ENCODE measurements at places on chromosomes 5 and 9.

DNA sequence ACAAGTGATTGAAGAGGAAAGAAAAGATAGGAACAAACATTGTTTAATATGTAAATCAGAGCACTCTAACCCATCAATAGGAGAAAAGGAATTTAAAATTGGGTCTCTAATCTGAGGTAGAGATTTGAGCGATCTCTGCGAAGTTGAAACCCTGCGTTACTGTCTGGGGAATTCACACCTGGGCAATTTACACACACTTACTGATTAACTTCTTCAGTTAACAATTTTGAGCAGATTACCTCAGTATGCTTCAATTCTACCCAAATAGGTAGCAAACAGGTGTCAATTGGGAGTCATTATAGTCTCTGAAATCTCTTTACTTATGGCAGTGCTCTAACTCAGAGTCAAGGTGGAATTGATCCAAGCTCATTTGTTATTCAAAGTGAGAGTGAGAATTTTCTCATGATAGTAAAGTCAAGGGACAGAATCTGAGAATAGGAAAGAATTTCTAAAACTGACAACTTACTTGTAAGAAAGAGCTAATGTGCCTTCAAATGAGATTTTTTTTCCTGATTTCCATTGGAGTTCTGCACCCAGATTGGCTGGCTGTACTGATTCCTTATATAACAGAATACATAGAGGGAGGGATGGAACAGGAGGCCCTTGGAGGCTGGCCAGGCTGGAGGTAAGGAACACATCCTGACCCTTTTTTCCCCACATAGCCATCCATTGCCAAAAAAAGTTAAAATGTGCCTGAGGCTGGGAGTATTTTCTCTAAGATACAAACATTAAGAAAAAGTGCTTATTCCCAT lies 27.1 kb upstream of the IFNA14 start:
- no peak for DNase-seq

DNA sequence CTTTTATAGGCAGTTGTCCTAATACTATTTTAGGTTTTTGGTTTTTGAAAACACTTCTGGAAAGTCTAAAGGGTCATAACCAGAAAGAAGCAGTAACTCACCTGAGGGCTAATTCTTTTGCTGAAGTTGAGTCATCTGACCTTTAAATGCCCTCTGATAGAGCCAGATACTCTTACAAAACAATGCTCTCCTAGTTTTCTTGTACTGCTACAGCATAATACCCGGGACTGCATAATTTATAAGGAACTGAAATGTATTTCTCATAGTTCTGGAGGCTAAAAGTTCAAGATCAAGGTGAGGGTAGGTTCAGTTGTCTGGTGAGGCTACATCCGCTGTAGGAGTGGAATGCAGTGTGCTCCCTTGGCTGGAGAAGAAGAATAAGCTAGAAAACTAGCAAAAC lies 670.3 kb downstream of the TLE4 start:
- no peak for DNase-seq

- no peak for DNase-seq
Measured at GRCh38 chr5:131854134-131854533, 57.3 kb upstream of the FNIP1 start.

DNA sequence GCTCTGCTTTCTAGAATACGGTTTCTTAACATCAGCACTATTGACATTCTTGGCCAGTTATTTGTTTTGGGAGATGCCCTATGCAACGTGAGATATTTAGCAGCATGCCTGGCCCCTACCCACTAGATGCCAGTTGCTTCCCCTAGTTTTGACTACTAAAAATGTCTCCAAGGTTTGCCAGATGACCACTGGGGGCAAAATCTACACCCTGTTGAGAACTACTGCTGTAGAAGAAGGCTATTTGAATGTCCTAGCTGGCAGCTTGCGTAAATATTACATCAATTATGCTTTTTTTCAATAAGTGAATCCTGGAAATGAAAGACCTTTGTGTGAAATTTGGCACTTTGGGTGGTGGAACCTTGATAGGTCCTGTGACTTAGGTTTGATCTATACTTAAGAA lies 5.0 kb downstream of the NCBP1 start:
- DNase-seq = no peak

DNA sequence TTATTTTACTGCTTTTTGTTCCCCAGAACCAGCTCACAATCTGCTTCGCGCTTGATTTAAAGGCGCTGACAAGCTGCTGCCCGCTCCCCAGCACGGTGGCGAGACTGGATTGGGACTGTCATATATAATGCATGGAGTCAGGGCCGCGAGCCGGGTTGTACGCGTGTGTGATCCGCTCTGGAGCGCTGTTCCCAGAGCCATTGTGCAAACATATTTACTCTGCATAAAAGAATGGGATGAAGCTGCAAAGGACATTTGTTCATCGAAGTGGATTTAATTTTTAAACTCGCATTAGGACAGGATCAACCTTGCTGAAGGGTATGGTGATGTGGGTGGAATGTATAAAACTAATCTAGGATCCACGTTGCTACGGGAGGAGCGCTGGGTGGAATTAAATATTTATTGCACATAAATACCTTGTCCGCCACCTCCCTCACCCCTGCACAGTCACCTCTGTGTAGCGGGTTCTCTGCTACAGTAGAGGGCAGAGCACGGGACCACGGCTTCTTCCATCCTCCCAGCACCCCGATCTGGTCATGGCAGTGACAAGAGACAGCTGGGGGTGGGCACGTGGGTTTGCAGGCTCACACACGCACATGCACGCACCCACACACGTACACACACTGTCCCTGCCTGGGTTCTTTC lies 18.1 kb upstream of the FCN1 start:
- DNase-seq = no peak

- DNase-seq = no peak
Measured at GRCh38 chr5:97243353-97243752, 60.3 kb upstream of the RIOK2 start.

DNA sequence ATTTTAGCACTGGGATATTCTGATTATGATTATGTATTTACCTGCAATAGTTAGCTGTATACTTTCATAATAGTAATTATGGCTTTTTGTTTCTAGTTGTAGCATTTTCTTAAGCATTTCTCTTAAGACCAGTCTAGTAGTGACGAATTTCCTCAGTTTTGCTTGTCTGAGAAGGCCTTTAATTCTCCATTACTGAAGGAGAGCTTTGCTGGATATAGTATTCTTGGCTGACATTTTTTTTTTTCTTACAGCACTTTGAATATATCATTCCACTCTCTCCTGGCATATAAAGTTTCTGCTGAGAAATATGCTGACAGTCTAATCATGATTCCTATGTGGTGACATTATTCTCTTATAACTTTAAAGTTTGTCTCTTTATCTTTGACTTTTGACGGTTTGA lies 181.1 kb upstream of the DMRTA1 start:
- DNase-seq = no peak

- peak; percentile 54 for DNase-seq
Measured at GRCh38 chr9:96217754-96218693, 84.0 kb downstream of the HSD17B3 start.

DNA sequence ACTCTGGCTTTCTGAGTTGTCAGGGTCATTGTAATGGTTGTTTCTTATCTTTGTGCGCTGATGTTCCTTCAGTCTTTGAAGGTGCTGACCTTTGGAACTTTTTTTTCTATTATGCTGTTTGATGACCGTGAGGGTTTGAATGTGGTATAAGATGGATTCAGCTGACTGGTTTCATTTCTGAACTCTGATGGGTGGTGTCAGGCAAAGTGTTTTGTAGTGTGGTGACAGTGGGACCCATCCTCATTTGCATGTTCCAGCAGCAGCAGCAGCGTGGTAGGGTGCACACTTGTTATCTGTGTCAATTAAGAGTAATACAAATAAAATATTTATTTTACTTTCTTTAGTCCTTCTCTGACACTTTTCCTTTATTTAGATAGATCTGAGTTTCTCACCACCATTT lies 227.7 kb upstream of the PRR16 start:
- DNase-seq = no peak

- peak; percentile 16 for DNase-seq
Measured at GRCh38 chr5:144313147-144313726, 142.6 kb downstream of the KCTD16 start.

- DNase-seq = no peak
Measured at GRCh38 chr9:18296702-18297055, 177.3 kb upstream of the ADAMTSL1 start.

DNA sequence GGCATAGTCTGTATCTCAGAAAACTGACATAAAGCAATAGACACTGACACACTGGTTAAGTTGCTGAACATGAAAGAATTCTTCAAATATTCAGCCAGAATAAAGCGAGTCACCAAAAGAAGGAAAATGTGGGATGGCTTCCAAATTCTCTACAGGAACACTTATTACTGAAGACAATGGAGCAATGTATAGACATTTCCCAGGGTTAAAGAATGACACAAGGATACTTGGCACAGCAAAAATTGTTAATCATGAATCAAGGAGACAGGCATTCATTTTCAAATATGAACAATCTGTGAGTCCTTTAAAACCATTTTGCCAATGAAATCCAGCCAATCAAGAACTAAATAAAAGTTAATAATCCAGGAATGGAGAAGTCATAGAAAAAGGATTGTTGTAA lies 92.5 kb downstream of the MTX3 start:
- no peak for DNase-seq

DNA sequence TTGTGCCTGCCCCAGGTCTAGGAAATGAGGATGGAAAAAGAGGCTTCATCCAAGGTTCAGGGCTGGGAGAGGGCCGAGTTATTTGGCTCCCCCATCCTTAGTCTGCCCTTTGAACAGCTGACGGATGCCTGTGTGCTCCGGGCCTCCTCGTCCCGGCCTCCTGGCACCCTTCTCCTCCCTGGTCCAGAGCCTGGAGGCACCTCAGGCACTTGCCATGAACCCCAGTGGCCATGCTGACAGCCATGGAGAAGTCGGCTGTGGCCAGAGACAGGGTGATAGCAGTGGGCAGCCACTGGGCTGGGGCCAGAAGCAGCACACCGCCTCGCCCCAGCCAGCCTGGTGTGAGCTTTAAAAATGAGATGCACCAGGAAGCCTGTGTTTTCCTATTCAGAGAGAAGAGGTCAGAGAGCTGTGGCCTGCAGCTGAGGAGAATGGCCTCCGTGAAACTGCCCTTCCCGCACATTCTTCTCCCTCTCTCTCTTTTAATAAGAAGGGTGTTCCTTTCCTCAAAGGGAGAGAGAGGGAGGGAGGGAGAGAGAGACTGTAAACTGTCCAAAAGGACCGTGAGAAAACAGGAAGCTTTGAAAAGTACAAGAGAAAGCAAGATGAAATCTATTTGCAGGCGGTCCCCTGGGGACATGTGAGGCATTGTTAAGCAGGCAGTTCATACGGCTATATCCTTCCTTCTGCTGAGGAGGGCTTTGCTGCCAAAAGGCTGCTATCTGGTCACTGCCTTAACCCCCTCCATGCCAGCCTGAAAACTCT lies 55.3 kb downstream of the ZNF366 start:
- no peak for DNase-seq

GRCh38 chr5:83401775-83402174 lies 69.8 kb upstream of the VCAN start:
- no peak for DNase-seq

DNA sequence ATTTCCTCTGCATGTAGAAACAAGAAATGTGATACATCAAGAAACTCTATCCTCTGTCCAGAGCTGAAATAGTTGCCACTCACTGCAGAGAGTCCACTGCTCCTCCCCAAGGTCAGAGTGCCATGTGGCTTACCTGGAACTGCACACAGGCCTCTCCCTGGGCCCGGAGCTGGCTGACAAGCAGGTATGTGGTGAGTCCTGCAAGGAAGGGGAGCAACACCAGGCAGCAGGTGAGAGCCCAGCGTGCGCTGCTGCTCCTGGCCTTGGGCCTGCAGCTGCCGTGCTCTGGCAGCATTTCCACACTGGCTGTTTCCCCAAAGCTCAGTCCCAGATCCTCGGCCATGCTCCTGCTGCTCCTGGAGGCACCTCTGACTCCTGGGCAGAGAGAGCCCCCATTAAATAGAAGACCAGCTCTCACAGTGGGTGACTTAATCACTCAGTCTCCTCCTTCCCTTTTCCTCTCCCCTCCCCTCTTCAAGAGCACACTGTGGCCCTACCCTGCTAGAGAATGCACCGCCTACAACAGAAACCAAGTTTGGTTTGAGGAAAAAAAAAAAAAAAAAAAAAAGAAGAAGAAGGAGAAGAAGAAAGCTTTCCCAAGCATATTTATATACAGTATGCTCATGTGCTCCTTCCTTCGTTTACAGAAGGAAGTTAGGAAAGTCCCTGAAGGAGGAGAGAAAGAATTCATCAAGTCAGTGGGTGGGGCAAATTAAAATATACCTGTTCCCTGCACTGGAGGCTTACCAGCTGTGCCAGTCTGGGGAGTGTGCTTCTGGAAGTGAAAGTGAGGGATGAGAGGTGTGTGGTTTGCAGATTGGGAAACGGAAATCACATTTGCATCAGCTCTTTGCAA lies at the start of gene TNFSF15:
Gene TNFSF15 (minus strand): TSS at position 370 of the 856 bp plus-strand sequence. CDS start 27 bp downstream, at position 343.
- DNase-seq = peak; percentile 41

DNA sequence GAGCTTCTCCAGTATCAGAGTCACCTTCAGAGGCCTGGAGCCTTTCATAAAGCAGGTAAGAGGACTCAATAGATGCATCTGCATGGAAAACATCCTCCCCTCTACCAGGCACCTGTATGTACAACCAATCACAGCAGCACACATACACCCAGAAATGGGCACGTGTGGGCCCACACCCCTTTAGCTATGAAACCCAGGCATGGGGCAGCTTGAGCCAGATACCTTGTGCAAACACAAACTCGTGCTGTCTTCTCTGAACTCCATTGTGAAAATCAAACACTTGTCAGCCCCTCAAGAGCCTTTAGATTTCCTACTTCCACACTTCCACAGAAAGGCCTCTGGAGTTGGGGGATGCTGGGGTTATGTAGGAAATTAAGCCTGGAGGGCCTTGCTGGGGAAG lies 1.1 kb upstream of the CSF2 start:
- DNase-seq = no peak

DNA sequence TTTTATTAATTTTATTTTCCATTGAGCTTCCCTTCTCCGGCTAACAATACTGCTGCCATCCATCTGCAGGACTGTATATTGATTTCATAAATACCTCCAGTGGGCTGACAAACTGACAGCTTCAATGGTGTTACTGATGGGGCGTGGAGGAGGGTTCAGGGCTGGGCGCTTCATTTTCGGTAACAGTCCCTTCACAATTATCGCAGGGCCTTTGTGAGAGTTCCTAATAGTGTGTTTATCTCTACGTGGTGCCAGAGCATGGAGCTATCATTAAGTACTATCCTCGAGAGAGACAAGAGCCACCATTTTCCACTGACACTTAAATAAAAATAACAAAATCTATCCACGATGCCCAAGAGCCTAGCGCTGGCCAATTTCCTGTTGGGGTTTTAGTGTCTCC lies 307.0 kb upstream of the PANK3 start:
- DNase-seq = peak; percentile 27

DNA sequence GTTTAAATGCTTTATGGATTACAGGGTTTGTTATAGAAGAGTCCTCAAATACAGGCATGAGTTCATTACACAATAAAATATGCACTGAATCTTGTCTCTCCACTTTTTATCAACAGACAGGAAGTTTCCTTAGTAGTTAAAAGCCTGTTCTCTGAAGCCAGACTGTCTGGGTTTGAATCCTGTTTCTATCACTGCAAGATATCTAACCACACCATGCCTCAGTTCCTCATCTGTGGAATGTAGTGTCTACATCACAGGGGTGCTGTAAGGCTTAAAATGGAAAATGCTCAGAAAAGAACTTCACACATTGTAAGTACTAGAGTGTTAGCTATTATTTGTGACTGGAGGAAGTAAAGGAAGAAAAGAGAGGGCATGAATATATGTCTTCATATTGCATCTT lies 9.3 kb downstream of the LIX1 start:
- DNase-seq = no peak

GRCh38 chr9:1535051-1535450 lies 480.1 kb upstream of the SMARCA2 start:
- no peak for DNase-seq

- no peak for DNase-seq
Measured at GRCh38 chr9:102867488-102867887, 127.6 kb upstream of the CYLC2 start.

GRCh38 chr5:141525653-141526052 lies 36.8 kb downstream of the PCDHGC5 start:
- no peak for DNase-seq
